Endothelial cell of coronary artery (primary cell): ENCODE measurements at places on chromosomes 5 and 9. TPM values are rescaled to one million over a fixed set of nuclear protein-coding genes. Genes with fewer than 3 reads are reported as not detected.

Gene CDHR2
- not detected in 2 replicates for total RNA-seq

Gene LSM11
- total RNA-seq = 7.8 and 9.0 TPM in 2 replicates

Gene PLAA
- 48.0 and 55.5 TPM in 2 replicates for total RNA-seq

Gene OR1Q1
- not detected in 2 replicates for total RNA-seq

Gene GRM6
- not detected in 2 replicates for total RNA-seq

Gene SLC36A2
- total RNA-seq = not detected in 2 replicates

Gene STK10
- 37.5 and 45.6 TPM in 2 replicates for total RNA-seq

Gene LCP2
- not detected in 2 replicates for total RNA-seq

Gene PCA3
- total RNA-seq = 0.28 and 0.90 TPM in 2 replicates

Gene WWC1
- under 0.01 and 0.36 TPM in 2 replicates for total RNA-seq

Gene CARD9
- 0.27 and 0.28 TPM in 2 replicates for total RNA-seq

Gene LRRC19
- total RNA-seq = not detected in 2 replicates

Gene EGFLAM
- total RNA-seq = 0.66 and 2.2 TPM in 2 replicates

Gene INSYN2B
- total RNA-seq = 5.3 and 10.8 TPM in 2 replicates
